EL (cell line): ENCODE measurements at places on chromosomes 5 and 9.
A peak's percentile ranks its signal among the peaks of the same experiment; 100 is the strongest.

GRCh38 chr5:172492097-172492840 lies 37.9 kb upstream of the SH3PXD2B start:
- no peak for DNase-seq

- peak; percentile 79 for DNase-seq
Observed at GRCh38 chr5:134561871-134562296, 36.4 kb downstream of the JADE2 start.

- no peak for DNase-seq
Observed at GRCh38 chr5:36066001-36066539, 612 bp downstream of the UGT3A2 start.

- peak; percentile 6 for DNase-seq
Observed at GRCh38 chr5:154078272-154078671, 39.5 kb downstream of the MFAP3 start.

DNA sequence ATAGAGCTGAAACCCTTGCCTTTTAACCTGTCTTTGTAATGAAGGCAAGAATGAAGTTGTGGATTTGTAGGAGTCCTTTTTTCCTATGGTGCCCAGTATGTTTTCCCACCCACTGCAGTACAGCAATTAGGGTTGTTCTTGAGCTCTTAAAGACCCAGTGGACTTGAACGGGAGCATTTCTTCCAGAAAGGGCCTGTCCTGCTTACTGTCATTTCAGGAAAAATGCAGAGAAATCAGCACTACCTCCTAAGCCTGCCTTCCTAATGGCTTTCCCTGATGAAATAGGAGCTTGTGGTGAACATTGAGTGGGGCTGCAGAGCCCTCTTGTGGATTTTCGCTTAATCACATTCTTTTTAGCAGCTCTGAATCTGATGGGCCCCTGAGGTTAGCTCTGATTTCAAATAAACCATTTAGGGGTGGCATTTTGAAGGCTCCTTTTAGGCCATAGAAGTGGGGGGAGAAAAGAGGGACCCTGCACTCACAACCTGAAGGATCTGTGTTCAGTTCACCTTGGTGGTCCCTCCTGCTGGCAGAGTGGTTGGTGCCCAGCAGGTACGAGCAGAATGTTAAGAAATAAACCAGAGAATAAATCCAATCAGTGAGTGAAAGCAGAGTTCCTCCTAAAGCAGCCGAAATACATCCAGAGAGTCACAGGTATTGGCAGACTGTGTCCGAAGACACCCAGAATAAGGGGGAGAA lies 188.0 kb upstream of the KLF9 start:
- peak; percentile 87 for DNase-seq

GRCh38 chr9:124551472-124552272 lies 44.5 kb upstream of the NR5A1 start:
- peak; percentile 80 for DNase-seq
